ENCODE measurements at places on chromosomes 3 and 15.

DNA sequence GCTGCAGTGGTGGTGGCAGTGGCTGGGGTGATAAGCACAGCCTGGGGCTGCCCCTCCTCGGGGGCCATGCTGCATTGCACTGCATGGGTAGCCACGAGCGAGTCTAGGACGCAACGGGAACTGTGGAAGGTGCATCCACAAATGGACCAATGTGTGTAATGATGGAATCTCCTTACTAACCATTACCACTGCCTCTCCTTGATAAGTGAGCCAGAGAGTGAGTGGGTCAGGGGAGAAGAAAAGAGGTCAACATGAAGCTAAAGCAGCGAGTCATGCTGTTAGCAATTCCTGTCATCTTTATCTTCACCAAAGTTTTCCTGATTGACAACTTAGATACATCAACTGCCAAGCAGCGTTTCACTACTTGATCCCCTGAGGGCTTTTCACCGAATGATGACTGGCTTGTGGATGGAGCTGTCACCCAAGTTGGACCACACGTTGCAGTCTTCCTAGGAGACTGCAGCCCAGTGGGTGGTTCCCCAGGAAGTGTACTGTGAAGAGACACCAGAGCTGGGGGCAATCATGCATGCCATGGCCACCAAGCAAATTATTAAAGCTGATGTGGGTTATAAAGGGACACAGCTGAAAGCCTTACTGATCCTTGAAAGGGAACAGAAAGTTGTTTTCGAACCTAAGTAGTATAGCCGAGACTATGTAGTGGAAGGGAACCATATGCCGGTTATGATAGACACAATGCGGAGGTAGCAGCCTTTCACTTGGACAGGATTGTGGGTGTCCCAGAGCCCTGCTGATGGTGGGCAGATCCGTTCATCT lies 20.6 kb downstream of the SAMD7 start:
- DNase-seq: no peak

DNA sequence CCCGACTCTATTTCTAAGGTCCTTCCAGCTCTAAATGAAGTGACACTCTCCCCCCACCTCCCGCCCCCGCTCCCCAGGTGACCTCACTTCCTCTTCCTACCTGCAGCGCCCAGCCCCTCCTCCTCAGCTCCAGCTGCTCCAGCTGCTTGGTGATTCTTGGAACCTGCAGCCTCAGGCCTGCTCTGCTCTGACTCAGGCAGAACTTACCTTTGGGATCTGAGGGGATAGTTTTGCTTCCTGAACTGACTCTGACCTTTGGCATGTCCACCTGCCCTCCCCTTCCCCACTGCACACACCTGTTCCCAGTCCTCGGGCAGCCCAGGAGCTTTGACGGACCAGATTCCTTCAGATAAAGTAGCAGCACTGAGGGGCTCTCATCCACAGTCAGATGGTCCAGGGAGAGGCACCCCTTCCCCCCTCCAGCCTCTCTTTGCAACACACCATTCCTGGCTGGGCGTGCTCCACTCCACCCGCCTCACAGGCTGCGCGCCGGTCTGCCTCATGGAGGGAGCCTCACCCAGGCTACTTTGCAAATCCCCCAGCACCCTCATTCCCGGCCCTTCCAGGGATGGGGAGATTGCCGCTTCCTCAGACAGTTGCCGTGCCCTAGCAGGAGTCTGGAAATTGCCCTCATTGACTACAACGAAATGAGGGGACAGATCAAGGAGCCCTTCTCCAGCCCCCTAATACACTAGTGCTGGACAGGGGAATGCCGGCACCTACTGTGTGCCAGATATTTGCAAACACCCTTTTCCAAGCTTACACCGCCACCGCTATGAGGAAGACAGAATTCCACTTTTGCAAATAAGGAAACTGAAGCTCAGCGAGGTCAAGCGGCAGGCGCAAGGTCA lies 692 bp upstream of the C15orf39 start:
- no peak for DNase-seq

GRCh38 chr3:130117933-130118332 lies 36.3 kb downstream of the ALG1L2 start:
- no peak for DNase-seq

- no peak for DNase-seq
Observed at GRCh38 chr15:93983526-93983925, 247.8 kb upstream of the MCTP2 start.

- no peak for DNase-seq
Observed at GRCh38 chr15:99105514-99106341, 848 bp downstream of the SYNM start.

GRCh38 chr3:146466604-146467003 lies 2.8 kb downstream of the PLSCR2 start:
- no peak for DNase-seq

GRCh38 chr3:4417449-4417848 lies 49.6 kb downstream of the SUMF1 start:
- DNase-seq: no peak

DNA sequence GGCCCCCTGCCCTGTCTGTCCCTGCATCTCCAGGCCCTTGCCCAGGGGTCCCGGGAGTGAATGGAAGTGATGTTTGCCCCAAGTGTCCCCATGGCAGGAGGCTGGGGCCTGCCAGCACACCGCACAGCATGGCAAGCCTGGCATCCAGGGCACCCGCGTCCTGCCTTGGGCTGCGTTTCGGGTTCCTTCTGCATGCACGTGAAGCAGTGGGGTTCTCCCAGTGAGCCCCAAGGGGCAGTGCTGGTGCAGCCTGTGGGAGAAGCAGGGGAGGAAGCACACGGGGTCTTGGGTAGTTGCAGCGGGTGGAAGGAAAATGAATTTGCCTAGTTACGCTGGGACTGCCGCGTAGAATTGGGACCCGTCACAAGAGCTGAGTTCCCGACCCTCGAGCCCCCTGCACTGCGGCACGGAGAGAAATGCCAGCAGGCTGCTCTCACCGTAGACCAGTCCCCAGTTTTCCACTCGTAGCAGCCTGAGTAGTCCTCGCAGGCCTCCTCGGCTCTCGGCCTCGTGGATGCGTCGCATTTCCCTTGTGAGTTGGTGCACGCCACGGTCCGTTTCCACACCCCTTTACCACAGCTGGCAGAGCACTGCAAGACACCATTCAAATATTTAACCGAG lies 259.5 kb upstream of the LYSMD4 start:
- no peak for DNase-seq
